RPMI8226 (cell line): ENCODE measurements at places on chromosomes 4 and X.

- no peak for DNase-seq
Observed at GRCh38 chr4:2593003-2593402, 56.6 kb downstream of the FAM193A start.

GRCh38 chrX:124224528-124224927 lies 107.9 kb upstream of the TEX13D start:
- no peak for DNase-seq

DNA sequence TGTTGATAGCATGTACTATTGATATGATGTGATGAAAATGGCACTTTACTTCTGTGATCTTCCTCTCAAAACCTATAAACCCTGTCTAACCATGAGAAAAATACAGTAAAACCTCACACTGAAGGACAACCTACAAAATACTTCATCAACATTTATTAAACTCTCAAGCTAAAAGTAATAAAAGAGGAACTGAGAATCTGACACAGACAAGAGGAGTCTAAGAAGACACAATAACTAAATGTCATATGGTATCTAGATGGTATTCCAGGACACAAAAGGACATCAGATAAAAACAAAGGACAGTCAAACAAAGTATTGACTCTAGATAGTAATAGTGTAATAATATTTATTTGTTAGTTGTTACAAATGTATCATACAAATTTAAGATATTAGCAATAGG lies 655.3 kb downstream of the SH3BGRL start:
- no peak for DNase-seq

DNA sequence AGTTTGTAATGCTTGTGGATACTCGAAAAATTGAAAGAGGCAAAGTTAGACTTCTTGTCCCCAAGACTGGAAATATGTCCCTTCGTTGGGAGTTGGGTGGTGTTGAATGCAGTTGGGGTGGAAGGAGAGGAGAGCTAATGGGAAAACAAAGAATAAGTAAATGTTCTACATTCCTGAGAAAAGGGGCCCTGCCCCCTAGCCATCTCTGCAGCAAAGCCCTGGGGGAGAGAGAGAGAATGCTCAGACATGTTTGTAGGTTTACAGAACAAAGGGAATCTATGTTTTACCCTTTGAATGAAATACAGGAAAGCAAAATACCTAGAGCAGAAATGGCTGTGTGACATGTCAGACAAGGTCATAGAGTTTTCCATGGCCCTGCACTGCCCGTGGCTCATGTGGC lies 88.1 kb downstream of the RASL11B start:
- DNase-seq = no peak

- DNase-seq = peak; percentile 11
Observed at GRCh38 chrX:108020631-108021030, 24.2 kb upstream of the VSIG1 start.

DNA sequence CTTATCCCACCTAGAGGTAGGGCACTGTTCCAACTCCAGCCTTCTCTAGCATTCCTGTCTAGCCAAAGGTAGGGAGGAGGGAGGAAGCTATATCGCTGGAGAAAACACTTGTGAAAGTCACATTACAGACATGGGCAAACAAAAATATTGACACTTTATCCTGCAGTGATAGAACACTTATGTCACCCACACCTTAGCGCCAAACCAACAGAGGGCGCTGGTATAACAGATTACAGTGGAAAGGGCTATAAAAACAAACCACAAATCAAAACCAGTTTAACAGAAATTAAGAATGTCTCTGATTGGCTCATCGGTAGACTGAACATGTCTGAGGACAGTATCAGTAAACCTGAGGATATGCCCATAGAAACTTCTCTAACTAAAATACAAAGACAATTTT lies 451.3 kb downstream of the TLL1 start:
- peak; percentile 46 for DNase-seq

GRCh38 chr4:161926033-161926828 lies 237.6 kb downstream of the FSTL5 start:
- no peak for DNase-seq

GRCh38 chrX:137431693-137432488 lies 134.0 kb upstream of the ZIC3 start:
- no peak for DNase-seq

DNA sequence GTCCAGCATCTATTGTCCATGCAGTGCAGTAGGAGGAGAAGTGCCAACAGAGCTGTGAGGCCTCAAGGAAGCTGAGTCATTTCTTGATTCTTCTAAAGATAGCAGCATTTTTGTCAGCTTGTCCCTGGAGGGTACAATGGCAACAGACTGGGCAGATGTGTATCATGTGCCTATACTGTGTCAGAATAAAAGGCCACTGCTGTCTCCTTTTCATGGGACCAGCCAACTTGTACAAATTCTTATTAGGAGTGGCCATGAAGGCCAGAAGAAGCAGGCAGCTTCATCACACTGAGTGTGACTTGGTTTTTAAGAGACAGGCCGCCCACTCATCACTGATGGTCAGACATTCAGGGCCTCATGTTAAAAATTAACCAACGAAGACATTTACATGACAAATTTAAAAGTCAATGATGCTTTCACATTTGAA lies 185.0 kb upstream of the FAM241A start:
- no peak for DNase-seq

DNA sequence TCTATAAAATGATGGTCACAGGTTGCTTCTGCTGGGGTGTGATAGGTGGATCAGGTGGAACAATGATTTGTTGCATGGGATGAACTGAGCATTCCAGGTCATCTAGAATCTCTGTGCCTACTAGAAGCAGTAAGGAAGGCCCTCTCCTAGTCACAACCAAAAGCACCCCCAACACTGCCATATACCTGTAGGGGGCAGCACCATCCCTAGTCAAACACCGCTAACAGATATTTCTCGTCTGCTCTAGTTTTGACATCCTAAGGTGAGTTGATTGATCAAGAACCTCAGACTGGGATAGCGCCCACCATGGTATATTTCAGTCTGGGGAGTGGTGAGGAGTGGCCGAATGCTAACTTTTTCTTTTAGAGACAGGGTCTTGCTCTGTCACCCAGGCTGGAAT lies 160.2 kb downstream of the NHS start:
- peak; percentile 54 for DNase-seq

GRCh38 chr4:138775890-138776289 lies 239.7 kb upstream of the NOCT start:
- no peak for DNase-seq

DNA sequence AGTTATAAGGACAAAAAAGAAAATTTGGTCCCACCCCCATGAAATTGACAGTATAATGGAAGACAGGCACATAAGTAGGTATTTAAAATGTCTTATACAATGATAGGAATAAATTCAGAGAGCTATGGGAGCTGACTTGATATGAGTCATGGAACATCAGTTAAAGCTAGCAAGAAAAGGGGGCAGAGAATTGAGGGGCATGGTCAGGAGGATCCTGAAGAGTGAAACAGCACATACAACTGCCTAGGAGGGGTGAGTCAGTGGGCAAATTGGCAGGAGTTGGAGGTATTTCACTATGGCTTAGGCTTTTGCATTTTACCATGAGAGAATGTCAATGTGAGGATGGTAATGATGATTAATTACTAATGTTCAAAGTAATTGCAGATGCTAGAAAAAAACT lies 95.4 kb upstream of the BANK1 start:
- DNase-seq = no peak

GRCh38 chr4:174365018-174365587 lies 81.4 kb downstream of the CEP44 start:
- peak; percentile 21 for DNase-seq

- DNase-seq = no peak
Observed at GRCh38 chrX:101605728-101606127, 12.1 kb downstream of the ARMCX6 start.
